Esophagus squamous epithelium (tissue), 5 donors: ENCODE measurements at places on chromosomes 3 and 15.

GRCh38 chr3:51955893-51956770 is 951 bp downstream of the GPR62 start:
- DNase-seq, result no peak

GRCh38 chr15:68584756-68585573 is 6.2 kb downstream of the CORO2B start:
- no peak for DNase-seq

DNA sequence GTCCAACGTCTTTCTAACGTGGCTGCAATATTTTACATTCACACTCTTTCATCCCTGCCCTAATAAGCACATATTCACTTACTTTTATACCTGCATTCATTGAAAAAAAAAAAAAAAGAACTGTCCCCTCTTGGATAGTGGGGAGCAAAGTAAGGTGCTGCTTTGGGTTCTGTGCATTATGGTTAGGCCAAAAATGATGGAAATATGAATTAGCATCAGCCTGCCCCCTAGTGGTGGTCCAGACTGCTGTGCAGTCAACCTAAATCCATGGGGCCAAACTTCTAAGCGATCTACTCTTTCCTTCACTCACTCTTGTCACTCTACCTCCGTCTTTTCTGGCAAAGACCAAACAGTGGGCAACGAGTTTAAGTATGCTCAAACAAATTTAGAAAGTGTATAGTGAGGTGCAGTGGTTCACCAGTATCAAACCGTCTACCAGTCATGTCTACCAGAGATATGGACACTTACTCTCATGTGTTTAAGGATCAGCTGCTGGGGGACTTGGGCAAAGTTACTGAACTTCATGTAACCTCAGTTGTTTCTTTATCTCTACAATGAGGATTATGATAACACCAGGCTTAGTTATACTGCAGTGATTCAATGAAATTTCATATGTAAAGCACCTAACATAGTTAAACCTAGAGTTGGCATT is 61.5 kb upstream of the GRM7 start:
- DNase-seq, result no peak

DNA sequence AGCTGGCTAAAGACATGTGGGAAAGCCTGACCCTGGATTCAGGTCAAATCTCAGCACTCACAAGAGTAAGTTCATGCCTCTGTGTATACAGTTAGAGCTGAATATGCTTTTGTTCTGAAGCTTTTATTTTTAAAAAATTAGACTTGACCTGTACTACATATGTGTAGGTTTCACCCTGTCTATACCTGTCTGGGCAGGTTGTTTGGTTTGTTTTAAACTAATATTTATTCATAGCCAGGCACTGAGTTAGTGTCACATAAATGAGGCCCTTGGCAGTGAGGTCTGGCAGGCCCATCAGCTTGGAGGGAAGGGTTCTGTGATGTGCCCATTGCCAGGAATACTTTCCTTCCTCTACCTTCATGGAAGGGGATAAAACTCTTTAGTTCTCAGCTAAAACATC is 1.9 kb downstream of the DNAJA4 start:
- DNase-seq, result no peak

GRCh38 chr15:55240125-55240760 is 43.5 kb upstream of the RSL24D1 start:
- DNase-seq, result no peak

- DNase-seq, result no peak
Measured at GRCh38 chr3:95235916-95236315, 1173.1 kb downstream of the NSUN3 start.

- no peak for DNase-seq
Measured at GRCh38 chr3:17820704-17821103, 78.3 kb upstream of the TBC1D5 start.

- DNase-seq, result no peak
Measured at GRCh38 chr3:59327376-59327808, 277.6 kb upstream of the CFAP20DC start.

DNA sequence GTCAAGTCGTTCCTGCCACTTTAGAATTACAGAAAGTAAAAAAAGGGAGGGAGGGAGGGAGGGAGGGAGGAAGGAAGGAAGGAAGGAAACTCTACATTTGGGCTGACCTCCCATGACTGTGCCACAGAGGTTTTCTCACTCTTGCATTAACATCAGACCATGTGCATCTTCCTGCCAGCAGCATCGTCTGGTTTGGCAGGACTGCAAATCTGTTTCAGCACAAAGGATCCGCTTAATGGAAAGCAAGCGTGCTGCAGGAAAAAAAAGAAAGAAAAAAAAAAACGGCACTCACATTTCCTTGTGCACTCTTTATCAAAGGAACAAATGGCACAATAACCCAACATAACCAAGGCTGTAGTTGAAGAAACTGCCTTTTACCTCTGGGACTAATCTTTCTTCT is 148.8 kb upstream of the HES1 start:
- DNase-seq, result no peak

DNA sequence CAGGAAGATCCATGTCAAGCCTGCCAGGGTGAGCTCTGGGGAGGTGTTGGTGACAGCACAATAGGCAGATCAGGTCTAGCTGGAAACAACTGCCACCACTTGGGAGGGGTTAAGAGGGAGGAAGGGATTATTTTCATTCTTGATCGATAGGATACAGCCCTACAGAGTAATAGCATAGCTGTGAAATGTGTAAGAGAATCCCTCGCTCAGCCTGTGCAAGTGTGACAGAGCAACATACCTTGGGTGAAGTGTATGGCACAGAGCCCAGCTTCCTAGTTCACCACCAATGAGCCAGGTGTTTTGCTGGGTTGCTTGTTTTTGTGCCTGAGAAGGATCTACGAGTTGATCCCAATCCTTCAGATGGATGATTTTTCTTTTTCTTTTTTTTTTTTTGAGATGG is 9.2 kb upstream of the DCUN1D1 start:
- no peak for DNase-seq

DNA sequence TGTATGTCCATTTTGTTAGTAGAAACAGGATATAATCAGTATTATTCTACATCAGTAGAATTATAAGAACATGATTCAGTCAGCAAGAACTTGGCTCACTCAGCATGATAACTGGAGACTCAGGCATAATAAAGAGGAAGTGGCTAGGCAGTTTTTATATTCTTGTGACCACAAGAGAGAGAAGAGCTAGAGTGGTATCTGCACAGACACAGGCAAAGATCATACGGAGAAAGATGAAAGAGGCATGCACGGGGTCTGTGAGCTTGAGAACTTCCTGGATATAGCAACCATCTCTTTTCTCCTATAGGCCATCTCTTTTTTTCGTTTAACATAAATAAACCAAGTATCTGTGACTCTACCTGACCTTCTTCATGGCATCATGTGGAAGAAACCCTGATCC is 46.8 kb downstream of the MYO5A start:
- peak; percentile 17 for DNase-seq

- DNase-seq, result no peak
Measured at GRCh38 chr3:124997303-124998246, 58.2 kb downstream of the HEG1 start.

DNA sequence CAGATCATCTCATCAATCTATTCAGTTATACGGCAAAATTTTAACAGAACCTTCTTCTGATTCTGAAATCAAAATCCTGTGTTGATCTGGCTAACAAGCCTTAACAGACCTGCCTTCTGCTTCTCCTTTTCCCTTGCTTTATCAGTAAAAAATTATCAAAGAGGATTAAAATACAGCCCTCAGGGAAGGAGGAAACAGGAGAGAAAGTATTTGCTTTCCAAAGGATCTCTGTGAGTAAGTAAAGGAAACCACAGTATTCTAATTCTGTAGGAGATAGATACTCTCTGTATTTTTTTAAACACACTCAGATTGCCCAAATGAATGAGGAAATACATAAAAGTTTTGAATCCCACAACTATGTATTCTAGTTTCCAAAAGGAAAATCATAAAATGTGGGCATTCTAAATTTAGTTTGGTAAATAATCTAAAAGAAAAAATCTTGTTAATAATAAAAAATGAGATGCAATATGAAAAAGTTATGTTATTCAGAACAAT is 221.8 kb downstream of the ZIC1 start:
- DNase-seq, result no peak

DNA sequence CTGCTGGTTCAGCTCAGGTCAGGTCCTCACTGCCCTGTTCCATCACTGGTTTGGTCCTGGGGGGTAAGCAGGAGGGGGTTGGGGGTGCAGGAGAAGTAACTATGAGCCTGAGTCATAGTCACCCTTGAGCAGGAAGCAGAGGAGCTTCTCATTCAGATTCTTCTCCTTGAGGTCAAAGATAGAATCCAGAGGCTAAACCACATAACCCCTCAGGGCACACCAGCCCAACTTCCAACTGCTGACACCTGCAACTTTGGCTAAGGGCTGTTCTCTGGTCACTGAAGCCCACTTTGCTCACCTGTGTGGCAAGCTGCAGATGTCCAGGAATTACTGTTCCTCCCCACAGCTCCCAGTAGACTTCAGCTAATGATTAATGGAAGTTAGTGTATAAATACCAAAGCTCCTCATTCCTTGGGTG is 48.8 kb upstream of the LRRFIP2 start:
- DNase-seq, result no peak

DNA sequence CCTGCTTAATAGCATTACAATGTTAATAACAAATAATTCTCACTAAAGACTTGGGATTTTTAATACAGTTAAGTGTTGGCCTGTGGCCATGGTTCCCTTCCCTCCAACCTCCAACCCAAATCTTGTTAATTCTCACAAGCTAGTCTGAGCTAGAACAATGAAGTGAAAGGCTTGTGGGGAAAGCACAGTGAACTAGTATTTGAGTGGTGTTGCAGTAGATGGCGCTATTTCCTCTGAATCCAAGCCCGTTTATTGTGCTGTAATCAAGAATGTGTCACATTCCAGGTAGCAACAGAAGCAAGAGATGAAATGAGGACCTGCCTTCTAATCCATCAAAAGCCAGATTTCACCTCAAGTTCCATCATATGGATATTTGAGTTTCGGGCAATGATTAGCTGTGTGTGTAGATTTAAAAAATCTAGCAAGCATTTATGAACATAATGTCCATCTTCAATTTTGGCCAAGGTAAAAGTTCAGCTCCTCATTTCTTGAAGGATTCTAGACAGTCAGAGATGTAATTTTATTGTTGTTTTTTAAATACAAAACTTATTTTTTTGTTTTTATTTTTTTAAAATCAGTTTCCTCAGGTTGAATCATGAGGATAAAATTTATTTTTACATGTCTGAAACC is 160.7 kb downstream of the SQOR start:
- DNase-seq, result no peak

- DNase-seq, result no peak
Measured at GRCh38 chr3:104717828-104718196, 648.9 kb upstream of the ALCAM start.

DNA sequence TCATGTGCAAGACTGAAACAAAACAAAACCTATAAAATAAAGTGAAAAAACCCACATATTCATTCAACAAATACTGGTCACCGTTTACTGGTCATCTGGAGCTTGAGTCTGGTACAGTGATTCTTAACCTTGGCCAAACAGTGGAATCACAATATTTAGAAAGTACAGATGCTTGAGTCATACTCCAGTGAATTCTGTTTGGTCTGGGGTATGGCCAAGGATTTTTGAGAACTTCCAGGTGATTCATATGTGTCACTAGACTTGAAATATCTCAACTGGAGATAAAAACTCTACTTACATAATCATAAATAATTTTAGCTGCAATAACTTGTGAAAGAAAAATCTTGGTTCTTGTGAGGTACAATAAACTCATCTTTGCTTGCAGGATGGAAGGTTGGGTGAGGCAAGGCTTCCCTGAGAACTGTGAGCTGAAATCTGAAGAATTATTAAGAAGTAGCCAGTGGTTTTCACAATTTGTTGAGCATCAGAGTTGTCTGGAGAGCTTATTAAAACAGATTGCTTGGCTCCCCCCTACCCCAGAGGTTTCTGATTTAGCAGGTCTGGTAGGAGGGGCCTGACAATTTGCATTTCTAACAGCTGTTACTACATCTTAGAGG is 9.6 kb downstream of the NEK11 start:
- no peak for DNase-seq

- no peak for DNase-seq
Measured at GRCh38 chr15:58523634-58524033, 91.8 kb downstream of the LIPC start.

- DNase-seq, result no peak
Measured at GRCh38 chr15:95957861-95958260, 372.6 kb upstream of the NR2F2 start.

DNA sequence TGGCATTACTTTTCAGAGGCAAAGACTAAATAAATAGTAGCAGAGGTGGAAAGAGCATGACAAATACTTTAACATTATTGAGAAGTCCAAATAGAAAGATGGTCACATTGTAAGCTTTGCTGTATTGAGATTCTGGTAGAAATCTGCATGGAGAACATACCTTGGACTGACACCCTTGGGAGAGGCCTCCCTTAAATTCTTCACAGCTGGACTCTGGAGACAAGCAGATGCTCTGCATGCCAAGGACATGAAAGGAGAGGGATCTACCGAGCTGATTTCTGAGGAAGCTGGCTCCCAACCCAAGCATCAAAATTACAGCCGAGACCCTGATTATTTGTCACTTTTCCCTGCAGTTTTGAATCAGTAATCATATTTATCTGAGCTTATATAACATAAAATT is 212.5 kb upstream of the COL8A1 start:
- no peak for DNase-seq

DNA sequence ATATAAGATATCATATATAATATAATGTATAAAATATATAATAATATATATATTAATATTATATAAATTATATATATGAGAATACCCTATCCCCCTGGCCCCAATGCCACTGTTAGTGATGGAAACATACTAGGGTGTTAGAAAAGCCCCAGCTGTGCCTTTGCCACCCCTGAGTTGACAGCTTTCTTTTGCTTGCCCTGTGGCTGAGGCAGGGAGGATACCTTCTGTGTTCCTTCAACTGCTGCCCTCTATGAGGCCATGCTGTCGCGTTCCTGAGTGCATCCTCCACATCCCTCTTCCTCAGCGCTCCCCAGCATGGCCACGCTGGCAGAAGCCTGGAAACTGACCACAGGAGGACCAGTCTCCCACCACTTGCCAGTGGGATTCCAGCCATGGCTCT is 26.3 kb downstream of the FAN1 start:
- no peak for DNase-seq

DNA sequence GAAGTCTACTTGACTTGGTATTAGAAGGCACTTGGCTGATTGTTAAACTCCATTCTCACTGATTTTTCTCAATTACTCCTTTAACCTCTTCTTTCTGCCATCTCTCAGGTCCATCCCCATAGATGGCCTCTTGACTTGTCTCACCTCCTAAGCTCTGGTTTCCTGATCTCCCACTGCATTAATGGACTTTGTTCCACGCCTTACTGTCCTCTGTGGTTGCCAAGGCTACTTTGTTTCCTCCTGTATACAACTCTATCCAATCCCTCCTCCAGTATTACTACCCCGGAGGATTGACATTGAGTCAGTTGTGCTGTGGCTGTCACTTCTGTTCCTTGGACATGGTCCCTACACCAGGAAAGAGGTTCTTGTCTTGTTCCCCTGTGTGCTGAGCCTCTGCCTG is 10.6 kb upstream of the GLCE start:
- DNase-seq, result no peak
